Activated T-helper 17 cell treated with anti-CD3 and anti-CD28 coated beads, Interleukin-2, amount 50 U/mL, for 72 hours (primary cell): ENCODE measurements at places on chromosomes 7 and 10.

DNA sequence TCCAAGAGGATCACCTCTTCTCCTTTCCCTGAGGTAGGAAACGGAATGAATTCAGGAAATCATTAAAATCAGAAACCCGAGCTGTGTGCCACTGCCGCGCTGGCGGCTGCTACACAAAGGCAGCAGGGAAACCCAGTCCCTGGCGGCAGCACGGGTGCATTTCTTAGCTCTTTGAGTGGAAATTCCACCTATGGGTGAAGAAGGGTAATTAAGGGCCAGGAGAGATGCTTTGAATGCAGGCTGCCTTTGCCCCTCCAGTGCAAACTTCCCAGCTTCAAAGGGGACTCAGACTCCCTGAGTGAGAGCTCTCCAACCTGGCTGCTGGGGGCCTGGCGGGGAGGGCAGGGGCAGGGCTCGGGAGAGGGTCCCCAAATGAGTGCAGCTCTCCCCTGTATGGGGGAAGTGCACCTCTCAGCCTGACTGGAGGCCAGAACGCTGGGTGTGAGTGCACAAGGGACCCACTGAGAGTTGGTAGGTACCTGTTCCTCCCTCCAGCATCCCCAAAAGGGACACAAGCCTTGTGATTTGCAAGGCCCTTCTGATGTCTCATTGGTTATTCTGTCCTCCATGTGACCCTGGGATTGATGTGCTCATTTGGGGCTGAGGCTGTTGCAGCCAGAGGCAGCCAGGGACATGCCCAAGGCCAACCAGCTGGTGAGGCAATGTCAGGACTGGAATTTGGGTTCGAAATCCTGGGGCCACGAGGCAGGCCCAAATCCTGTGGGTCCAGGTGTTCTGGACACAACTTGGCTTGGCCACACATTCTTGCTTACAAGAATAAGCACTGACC lies 16.3 kb upstream of the ZMIZ1 start:
- no peak for ATAC-seq

DNA sequence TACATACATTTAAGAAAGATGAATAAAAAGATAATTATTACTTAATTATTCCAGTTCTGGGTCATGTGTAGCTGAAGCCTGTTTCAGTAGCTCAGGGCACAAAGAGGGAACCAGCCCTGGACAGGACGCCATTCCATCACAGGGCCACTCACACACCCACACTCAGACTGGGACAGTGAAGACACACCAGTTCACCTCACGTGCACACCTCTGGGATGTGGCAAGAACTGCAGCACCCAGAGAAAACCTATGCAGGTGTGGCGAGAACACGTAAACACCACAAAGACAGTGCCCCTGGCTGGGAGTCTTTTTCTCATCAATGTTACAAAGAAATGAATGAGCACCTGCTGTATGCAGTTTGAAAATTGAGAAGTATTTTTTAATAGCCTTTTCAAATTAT lies 1.6 kb upstream of the IDI1 start:
- ATAC-seq: no peak

GRCh38 chr7:149713731-149714068 lies 59.7 kb downstream of the ZNF467 start:
- no peak for ATAC-seq

DNA sequence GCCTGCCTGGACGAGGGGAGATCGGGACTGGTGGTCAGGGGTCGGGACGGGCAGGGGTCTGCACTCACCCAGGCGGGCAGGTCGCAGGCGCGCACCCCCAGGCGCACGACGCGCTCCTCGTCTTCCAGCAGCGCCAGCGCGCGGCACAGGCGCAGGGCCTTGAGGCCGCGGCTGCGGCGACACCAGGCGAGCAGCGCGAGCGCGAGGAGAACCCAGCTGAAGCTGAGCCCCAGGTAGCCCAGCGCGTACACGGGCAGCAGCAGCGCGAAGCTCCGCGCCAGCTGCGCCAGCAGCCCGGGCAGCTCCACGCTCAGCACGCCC lies 328 bp downstream of the ESYT2 start:
- peak; percentile 48 for ATAC-seq

- peak; percentile 32 for ATAC-seq
Measured at GRCh38 chr7:49852619-49853462, 79.4 kb downstream of the VWC2 start.

DNA sequence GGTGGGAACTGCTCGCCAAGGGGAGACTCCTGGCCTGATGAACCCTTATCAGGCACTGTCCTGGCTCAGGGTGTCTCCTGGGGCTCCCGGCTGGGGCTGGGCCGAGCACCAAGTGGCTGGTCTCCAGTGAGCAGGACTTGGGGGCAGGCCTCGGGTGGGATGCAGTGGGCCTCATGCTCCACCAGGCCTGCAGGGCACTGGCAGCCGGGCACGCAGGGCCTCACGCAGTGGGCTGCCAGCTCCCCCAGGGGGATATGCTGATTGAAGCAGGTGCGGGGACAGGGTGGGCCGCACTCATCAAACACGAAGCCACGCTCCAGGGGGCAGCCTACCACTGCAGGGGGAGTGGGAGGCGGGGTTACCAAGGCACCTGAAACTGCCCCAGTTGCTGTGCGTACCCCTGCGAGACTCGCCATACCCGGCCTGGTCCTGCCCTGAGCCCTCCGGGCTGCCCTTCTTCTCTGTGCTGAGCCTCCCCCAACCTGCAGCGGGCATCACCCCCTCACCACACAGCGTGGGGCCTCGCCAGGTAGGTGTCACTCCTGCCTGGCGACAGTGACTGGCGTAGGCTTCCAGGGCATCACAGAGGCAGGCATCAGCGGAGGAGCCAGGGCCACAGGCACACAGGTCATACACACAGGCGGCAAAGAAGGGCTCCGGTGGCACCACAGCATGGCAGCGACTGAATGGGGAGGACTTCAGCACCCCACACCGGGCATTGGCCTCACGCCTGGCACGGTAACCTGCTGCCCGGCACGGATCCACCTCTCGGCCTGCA lies 14.5 kb downstream of the ATP6V1F start:
- no peak for ATAC-seq

DNA sequence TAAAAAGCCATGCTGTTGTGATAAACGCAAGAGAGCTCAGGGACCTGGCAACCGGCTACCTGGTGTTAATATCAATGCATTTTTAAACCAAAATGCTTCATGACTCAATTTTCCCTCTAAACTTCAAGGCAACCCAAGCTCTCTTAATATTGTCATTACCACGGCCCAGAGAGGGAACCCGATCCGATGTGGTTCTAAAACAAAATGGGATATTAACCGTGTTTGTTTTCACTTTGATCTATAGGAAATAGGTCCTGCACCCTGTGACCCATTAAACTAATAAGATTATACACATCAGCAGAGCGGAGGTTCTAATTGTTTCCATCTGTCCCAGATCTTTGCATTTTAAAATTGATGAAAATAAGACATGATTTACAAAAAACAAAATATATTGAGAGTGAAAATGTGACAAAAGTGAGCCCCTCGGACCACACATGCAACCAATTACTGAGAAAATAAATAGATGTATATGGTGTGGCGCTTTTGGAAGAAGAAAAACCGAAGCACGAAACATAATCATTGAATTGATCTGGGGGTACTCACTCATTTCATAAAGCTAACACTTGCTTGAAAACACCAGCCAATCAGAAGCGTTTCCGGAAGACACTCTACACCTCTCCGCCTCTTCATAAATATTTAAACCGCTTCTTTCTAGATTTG lies 290.3 kb upstream of the NFE2L3 start:
- ATAC-seq: no peak

DNA sequence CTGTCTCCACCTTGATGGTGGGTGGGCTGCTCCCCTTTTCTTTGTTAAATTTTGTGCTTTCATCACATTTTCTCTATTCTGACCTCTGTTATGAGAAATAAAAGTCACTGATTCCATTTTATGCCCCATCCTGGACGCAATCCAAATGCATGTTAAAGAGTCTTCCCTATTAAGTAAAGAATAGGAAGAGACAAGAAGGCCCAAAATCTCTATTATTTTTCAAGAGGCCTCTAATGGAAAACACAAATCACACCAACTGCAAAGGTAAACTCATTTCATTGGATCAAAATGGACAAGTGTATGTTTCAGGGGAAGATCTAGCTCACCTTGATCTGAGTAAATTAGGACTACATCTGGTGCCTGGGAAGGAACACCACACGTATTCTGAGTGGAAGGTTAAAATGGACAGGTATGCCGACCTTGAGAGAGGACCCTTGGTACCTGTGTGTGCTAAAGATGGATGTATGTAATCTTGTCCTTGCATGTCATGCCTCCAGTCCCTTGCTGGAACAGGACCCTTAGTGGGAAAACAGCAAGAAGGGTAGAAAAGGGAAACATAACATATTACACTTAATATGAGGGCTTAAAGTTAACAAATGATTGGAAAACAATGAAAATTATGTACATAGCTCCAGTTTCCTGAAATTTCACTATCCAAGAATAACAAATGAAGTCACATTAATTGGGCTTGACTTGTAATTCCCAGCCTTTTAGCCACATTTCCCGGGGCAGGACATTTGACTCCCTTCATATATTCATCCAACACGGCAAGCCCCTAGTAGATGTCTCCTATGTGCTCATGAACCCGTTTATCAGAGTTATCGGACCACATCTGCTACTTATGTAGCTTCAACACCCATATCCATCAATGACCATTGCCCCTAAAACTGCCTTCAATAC lies 7.6 kb downstream of the IFIT2 start:
- no peak for ATAC-seq

DNA sequence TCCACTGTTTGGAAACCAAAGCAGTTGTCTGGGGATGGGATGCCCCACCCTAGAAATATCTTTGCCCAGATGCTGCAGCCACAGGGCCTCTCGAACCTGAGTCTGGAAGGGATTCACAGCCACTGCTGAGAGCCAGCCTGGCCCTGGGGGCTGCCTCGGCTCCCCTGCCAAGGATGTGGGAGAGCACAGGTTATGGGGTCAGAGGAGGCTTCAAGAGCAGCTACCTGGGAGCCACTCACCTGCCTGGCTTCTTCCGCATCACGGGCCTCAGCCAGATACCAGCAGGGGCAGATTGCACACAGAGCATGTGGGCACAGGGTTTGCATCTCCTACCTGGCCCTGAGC lies 5.4 kb upstream of the PWWP2B start:
- ATAC-seq: no peak

GRCh38 chr10:24929056-24929544 lies 23.3 kb downstream of the PRTFDC1 start:
- no peak for ATAC-seq

DNA sequence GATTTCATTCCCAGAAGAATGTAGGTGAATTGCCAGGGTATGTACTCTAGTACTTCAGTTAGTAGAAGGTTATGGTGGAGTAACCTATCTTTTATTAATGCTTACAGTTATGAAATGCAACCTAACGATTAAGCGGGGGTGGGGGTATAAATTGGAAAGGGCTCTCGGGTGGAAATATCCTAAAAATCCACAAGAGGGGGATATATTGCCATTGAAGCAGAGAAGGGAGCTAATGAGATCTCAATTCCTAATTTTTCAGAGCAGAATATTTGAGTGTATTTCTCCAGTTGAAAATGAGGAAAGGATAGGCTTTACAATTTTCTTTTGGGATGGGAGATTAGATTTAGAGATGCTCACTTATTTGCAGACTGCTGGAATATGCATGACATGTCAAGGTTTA lies 90.8 kb downstream of the DNAJB9 start:
- ATAC-seq: no peak
